ENCODE measurements at places on chromosomes 6 and 20.

- no peak for DNase-seq
Observed at GRCh38 chr6:23420659-23421350, 705.2 kb upstream of the NRSN1 start.

GRCh38 chr20:57508381-57508780, 16.6 kb downstream of the CTCFL start:
- DNase-seq = no peak

DNA sequence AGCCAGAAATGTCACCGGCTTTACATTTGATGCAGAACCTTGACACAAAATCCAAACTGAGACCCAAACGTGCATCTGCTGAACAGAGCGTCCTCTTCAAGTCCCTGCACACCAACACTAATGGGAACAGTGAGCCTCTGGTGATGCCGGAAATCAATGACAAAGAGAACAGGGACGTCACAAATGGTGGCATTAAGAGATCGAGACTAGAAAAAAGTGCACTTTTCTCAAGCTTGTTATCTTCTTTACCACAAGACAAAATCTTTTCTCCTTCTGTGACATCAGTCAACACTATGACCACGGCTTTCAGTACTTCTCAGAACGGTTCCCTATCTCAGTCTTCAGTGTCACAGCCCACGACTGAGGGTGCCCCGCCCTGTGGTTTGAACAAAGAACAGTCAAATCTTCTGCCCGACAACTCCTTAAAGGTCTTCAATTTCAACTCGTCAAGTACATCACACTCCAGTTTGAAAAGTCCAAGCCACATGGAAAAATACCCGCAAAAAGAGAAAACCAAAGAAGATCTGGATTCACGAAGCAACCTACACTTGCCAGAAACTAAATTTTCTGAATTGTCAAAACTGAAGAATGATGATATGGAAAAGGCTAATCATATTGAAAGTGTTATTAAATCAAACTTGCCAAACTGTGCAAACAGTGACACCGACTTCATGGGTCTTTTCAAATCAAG, 108.4 kb downstream of the RTN4IP1 start:
- DNase-seq = peak; percentile 84

GRCh38 chr6:125255201-125255600, 46.6 kb downstream of the HDDC2 start:
- DNase-seq = no peak

- DNase-seq = no peak
Observed at GRCh38 chr6:111591901-111592461, 13.7 kb downstream of the TRAF3IP2 start.

DNA sequence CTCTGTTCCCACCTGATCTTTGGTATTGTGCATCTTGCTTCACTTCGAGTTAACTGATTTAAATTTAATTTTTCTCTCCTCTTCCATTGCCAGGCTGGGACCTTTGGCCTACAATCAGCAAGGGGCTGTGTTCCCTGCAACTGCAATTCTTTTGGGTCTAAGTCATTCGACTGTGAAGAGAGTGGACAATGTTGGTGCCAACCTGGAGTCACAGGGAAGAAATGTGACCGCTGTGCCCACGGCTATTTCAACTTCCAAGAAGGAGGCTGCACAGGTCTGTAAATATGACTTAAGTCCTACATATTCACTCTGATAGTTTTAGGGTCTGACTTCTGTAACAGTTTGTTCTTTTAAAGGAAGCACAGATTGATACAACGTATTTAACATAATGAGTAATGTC, 412.4 kb downstream of the ARHGAP18 start:
- no peak for DNase-seq

DNA sequence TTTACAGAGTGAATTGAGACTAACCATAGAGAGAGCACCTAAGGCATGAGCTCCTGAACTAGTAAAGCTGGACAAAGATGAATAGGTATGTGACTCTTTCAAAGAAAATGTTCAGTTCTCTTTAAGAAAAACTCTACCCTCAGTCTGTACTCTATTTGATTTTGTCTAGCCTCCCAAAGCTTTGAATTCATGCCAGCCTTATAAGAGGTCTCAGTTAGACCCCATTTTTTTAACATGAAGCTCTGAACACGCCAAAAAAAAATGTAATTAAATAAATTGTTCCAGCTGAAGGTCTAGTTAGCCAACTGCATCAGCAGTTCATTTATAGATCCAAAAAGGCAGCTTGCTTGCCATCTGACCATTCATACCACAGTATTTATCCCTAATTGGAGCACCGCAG, 71.6 kb downstream of the COL9A1 start:
- no peak for DNase-seq

DNA sequence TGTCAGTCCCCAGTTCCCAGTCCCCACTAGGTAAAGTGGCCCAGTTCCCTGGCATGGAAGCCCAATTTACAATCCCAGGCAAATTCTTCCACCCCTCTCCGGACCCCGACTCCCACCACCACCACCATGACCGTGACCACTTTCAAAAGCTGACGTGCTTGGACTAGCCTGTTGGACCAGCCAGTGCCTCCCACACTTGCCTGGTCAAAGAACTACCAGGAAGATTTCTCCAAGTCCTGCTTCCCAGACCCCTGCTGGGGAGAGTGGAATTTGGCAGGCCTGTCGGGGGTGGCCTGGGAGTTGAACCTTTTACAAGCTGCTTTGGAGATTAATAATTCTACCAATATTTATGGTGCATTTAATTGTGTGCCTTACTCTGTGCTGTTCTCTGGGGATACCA, 1.4 kb upstream of the PTPRT start:
- no peak for DNase-seq
